Heart left ventricle (tissue), 16 donors: ENCODE measurements at places on chromosomes 5 and 9. TPM values are rescaled to one million over a fixed set of nuclear protein-coding genes. Genes with fewer than 3 reads are reported as not detected.

The AP3B1 gene
- total RNA-seq = 25.2 TPM

DNA sequence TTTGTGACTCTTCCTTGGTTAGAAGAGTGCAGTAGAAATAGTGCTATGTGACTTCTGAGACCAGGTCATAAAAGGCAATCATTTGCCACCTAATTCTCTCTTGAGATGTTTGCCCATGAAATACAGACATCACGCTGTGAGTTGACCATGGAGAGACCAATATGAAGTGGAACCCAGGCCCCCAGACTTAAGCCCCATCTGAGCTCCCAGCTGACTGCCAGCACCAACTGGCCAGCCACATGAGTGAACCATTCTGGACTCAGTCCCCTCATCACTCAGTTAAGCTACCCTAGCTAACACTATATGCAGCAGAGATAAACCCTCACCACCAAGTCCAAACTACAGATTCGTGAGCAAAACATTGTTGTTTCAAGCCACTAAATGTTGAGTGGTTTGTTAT lies 60.7 kb upstream of the NIPBL start:
- no peak for DNase-seq

The C5orf47 gene
- total RNA-seq = not detected

- no peak for DNase-seq
These were observed 32.1 kb downstream of the PROP1 start for GRCh38 chr5:177963966-177964365.

- DNase-seq = no peak
These were observed 164.3 kb downstream of the SMC2 start for GRCh38 chr9:104258296-104259011.

- DNase-seq = no peak
These were observed 26.3 kb upstream of the TNPO1 start for GRCh38 chr5:72790186-72790585.

DNA sequence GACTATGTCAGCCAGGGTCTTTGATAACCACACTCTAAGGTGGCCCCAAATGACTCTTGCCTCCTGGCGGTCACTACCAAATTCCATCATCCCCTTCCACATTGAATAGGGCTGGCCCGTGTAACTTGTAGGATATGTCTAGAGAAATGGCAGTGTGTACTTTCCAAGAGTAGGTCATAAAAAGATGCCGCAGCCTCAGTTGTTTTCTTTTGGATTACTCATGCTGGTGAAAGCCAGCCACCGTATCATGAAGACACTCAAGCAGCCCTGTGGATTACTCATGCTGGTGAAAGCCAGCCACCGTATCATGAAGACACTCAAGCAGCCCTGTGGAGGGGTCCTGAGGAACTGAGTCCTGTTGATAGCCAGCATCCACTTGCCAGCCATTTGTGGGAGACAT lies 172.0 kb upstream of the TBC1D2 start:
- no peak for DNase-seq

DNA sequence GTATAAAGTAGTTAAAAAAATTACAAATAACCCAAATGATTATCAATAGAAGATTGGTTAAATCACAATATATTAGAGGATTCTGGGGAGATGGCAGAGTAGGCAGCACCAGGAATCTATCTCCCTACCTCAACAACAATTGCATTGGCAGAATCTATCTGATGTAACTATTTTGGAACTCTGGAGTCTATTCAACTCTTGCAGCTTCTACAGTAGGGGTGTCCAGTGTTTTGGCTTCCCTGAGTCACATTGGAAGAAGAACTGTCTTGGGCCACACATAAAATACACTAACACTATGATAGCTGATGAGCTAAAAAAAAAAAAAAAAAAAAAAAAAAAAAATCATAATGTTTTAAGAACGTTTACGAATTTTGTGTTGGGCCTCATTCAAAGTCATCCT lies 29.2 kb upstream of the ECM2 start:
- DNase-seq = no peak

- DNase-seq = no peak
These were observed 91.3 kb downstream of the PRRT1B start for GRCh38 chr9:131636593-131636992.

The GKAP1 gene
- total RNA-seq = 20.5 TPM

GRCh38 chr9:18501949-18502348 lies 28.0 kb downstream of the ADAMTSL1 start:
- DNase-seq = no peak

DNA sequence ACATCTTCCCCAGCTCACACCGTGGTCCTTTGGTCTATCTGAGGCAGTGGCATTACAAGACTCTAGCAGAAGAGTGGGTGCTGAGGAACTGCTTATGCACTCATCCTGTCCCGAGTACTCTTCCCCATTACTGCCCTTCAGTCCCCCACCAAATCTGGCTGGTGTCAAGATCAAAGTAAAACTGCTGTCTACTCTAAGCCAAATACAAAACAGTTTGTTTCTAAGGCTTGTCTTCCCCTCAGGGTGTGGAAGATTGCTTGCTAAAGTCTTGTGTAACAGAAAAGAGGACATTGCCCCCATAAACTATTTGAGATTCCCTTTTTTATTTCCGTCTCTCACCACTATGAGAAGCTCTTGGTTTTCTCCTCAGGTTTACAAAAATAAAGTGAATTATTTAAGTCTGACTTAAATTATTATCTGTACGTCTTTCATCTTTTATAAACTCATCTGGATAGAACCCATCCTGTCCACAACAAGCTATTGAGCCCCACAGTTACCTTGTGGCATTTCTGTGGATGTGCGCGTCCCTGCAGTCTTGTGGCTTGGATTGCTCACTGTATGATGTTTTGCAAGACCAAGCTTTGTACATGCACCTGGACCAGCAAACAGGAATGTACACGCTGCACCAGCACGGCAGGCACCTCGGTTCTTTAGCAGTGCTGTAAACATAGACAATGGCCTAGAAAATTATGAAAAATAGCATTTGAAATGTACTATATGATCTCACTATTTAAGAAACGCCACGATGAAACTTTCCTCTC lies 61.0 kb downstream of the CYSTM1 start:
- no peak for DNase-seq

The FBXL7 gene
- total RNA-seq = 20.5 TPM

DNA sequence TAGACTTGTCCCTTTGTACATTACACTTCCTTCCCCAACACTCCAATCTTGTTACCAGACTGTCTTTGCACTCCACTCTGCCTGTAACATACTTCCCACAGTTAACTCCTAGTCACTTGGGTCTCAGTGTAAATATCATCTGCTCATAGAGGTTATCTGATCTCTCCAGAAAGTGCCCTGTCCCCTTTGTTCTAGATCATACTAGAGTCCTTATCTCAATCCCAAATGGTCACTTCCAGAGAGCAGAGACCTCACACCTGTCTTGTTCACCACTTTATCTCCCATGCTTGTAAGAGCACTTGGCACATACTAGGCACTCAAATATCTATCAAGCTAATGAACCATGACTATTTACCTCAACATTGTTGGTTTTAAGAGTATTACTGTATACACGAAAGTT lies 30.4 kb downstream of the SETX start:
- DNase-seq = no peak

The UGT3A1 gene
- not detected for total RNA-seq

- peak; percentile 65 for DNase-seq
These were observed 128.3 kb downstream of the EFNA5 start for GRCh38 chr5:107542428-107542827.

- DNase-seq = no peak
These were observed 48.1 kb downstream of the POC5 start for GRCh38 chr5:75668977-75669689.

The FAM240B gene
- total RNA-seq = not detected

- DNase-seq = no peak
These were observed 63.4 kb upstream of the WWC1 start for GRCh38 chr5:168227973-168228615.

DNA sequence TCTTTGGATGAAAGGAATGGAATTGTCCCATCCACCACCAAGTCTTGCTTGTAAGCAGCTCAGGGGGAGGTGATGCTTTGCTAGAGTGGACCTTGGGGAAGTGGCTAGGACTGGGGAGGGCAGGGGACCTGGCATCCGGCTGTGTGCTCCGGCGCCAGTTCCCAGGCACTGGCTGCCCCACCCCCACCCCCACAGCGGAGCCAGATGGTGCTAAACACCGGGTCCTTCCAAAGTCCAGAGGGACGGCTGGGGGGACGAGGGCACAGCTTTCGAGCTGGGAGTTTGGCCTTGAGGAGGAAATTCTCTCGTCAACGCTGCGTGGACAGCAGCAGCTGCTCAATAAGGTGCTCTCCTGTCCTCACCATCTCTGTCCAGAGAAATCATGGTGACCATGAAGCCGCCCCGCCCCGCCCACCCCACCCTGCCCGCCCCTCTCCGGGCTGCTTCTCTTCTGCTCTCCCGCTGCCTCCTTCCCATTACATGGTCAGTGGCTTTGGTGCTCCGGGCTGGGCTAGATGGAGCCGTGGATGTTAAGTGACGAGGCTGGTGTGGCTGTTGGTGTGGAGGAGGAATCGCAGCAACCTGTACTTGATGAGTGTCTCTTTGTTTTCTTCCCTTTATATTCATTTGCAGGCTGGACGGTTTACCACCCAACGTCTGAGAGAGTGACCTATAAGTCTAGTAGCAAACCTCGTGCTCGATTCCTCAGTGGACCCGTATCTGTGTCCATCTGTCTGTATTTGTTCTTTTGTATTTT lies 115.7 kb downstream of the WNK2 start:
- no peak for DNase-seq

The CHSY3 gene
- 0.52 TPM for total RNA-seq

- no peak for DNase-seq
These were observed 58.7 kb downstream of the MED27 start for GRCh38 chr9:132020820-132021510.

DNA sequence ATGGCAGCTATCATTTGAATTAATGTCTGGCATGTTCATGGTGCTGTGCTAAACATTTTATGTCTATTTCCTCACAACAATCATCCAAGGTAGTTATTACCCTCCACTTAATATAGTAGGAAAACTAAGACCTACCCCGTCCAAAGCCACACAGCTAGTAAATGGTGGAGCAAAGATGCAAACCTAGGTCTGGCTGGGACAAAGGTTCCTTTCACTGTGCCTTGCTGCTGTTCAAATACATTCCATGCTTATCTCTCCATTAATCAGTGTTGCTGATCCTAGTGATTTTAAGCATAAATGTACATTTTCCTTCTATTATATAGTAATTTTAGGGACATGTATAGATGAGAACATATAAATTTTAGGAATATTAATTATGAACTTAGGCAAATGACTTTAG lies 38.7 kb downstream of the CCDC125 start:
- DNase-seq = no peak

DNA sequence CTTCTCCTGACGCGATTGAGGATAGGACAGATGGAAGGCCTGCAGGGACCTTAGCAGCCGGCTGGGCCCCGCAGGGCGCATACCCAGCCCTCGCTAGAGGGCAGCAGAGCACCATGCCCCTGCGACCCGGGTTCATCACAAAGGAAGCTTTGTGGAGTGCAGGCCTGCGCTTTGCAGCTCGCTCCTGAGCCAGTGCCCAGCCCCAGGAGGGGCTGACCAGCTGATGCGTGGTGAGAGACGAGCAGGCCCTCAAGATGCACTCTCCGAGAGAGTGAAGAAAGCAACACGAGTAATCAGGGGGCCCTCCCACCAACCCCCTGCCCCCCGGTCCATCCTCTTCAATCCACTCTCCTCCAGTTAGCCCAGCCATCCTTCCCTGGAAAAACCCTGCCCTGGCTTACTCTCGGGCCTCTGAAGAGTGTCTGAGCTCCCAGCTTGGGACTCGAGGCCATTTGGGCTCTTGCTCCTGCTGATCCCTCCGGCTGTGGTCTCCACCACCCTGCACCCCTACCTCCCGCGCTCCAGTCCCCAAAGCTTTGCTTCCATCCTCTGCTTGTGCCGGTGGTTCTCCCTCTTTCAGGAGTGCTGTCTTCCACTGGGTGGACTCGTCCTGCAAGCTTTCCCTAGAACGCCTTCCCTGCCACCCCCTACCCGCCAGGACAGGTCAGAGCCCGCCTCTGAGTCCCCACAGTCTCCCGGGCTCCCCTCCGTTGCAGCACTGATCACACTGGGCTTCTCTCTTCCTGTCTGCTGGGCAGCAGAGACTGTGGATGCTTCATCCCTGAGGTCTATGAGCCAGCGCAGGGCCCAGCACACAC lies 9.1 kb upstream of the KIF12 start:
- DNase-seq = peak; percentile 85
